ENCODE measurements at places on chromosomes 1 and 21.

- no peak for DNase-seq
Measured at GRCh38 chr1:159864262-159864661, 1.8 kb upstream of the VSIG8 start.

GRCh38 chr21:38797470-38797869, 8.3 kb upstream of the ETS2 start:
- DNase-seq, result no peak

DNA sequence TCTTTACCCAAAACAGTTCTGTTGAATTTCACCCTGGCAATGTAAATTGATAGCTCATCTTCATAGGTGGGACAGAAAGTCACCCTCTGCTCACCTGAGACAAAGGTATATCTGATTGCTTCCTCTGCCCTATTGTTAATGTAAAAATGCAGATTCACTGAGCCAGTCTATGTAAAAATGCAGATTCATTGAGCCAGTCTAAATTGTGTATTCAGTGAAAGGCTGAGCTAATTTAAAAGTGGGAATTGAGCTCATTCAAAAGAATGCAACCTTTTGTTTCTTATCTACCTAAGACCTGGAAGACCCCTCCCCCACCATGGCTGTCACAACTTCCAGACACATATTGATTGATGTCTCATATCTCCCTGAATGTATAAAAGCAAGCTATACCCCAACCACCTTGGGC, 4.8 kb upstream of the MYSM1 start:
- no peak for DNase-seq

DNA sequence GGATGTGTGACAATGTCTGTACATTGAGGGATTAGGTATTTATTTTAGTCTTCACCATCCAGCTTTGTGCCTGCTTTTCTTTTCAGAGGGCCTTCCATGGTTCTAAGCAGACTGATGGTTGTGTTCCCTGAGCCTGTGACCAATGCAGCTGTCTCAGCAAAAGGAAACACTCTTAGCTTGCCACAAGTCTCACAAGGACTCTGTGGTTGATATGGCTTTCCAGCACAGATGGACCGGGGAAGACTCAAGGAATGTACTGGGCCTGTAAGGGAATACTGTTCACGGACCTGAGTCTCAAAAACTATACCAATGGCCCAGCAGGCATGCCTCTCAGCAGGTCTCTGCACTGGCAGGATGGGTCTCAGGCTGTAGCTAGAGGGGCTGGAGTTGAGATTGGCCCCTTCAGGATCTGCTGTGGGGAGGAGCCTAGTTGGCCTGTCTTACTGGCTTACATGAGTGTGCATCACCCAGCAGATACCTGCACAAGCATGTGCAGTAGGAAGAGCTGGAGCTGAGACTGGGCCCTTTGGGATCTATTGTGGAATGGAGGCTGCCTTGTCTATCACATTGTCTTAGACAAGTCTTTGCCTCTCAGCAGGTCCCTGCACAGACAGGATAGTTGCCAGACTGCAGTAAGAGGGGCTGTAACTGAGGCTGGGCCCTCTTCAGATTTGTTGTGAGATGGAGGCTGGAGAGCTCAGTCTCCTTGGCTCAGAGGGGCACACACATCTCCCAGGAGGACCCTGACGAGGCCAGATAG, 52.0 kb upstream of the PDC start:
- no peak for DNase-seq

- no peak for DNase-seq
Measured at GRCh38 chr1:145997718-145998023, 1.3 kb upstream of the TXNIP start.

DNA sequence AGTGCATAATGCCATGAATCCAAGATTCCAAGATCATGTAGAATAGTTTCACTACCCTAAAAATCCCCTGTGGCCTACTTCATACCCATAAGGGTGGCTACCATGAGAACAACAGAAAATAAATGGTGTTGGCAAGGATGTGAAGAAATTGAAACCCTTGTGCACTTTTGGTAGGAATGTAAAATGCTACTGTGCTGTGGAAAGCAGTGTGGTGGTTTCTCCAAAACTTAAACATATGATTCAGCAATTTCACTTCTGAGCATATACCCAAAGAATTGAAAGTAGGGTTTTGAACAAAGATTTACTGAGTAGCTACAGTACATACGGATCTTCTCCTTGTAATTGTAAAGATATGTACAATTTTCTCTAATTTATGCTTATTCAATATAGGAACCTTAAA, 16.0 kb downstream of the FNBP1L start:
- no peak for DNase-seq

DNA sequence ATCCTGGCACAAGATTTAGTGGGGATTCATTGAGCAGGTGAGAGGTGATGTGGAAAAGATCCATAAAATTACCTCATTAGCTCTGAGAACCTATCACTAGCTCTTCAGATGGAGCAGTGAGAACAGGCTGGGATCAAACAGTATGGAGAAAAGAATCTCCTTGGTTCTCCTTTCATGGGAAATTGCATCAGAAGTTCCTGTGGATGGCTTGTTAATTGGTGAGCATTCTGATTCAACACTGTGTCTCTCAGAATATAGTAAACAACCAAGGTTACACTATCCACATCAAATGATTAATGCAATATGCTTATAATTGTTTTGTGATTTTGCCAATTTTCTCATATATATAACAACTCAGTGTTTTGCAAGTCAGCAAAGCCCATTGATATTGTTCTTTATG, 8.3 kb upstream of the CD55 start:
- DNase-seq, result peak; percentile 55

- no peak for DNase-seq
Measured at GRCh38 chr1:65409314-65409713, 11.2 kb upstream of the LEPR start.

GRCh38 chr1:245856944-245857531, 650.0 kb downstream of the SMYD3 start:
- DNase-seq, result peak; percentile 77

GRCh38 chr1:50347933-50348332, 75.3 kb downstream of the DMRTA2 start:
- no peak for DNase-seq

GRCh38 chr21:42317826-42318746, 2.9 kb upstream of the TFF3 start:
- no peak for DNase-seq

DNA sequence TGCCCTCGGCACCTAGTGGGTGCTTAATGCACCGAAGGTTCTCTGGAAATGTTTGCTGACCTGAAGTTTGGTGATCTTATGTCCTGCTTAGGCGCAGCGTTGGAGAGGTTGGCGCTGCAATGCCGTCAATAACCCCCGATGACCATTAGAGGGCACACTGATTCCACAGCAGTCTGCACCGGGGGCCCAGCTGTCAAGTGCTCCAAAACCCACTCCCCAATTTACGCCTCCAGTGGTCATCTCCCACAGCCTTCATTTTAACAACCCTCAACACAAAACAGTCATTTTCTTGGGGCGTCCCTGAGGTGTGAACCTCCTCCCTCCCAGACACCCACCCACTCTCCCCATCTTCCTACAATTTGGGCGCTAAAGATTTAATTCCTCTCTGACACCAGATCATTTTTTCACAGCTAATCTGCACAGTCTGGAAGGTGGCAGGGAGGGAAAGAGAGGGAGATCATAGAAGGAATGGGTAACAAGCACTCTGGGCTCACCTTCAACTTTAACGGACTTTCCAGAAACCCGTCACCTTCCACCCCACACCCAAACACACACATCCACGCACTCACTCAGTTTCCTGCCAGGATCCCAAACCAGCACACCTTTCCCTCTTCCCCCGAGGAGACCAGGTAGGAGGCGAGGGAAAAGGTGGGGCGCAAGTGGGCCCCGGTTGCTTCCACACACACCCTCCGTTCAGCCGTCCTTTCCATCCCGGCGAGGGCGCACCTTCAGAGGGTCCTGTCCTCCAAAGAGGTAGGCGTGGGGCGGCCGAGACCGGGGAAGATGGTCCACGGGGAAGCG, 570 bp upstream of the NPR1 start:
- no peak for DNase-seq

DNA sequence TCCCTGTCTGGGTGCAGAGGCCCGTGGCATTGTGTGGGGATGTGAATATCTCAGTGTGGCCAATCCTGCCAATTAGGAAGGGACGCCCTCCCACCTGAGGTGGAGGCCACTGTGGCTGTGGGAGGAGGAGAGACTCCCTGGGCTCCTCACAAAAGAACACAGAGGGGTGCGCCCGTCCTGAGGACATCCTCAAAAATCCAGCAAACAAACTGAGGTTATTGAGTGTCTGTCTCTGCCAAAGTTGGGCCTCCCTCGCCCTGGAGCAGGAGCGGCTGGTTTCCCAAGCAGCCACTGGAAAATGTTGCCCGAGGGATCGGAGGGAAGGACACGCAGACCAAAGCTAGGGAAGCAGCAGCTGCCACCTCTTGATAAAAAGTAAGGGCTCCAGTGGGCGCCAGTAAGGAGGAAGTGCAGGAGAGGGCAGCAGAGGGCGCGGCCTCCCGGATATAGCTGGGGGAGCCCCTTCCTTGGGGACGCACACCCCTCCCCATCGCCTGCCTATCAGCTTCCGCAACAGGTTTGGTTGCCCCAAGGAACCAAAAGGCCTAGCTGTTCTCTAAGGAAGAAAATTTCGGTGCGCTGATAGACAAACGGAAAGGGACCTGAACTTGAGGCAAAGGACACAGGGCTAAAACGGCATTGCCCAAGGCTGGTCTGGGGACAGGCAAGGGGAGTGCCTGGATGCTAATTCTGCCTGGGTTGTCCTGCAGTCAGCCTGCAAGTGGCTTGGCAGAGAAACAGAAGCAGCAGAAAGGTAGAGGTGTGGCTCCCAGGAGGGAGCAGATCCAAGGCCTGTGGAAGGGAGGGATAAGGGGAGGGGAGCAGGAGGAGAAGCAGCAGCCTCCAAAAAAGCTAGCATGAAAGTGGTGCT, 1.7 kb upstream of the GRIK3 start:
- no peak for DNase-seq

DNA sequence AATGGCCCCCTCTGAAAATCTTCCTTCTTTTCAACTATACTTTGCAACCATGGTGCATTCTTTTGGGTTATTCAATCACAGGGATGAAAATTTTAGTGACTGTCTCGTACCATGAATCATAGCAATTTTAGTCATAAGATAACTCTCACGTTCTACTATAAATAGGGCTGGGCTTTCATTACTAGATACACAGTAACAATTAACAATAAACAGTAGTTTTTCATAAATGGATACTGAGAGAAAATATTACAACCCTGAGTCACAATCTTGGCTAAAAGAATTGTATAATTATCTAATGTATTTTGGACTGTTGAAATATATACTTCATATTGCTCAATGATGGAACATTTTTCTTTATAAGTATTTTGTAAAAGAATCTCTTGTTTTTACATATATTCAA, 96.1 kb downstream of the TEX35 start:
- DNase-seq, result peak; percentile 93

GRCh38 chr1:157523774-157524493, 28.4 kb downstream of the FCRL5 start:
- no peak for DNase-seq

All from fibroblast of skin of right quadriceps (primary cell).